T-helper 9 cell (primary cell): ENCODE measurements at places on chromosomes 3 and 15.

DNA sequence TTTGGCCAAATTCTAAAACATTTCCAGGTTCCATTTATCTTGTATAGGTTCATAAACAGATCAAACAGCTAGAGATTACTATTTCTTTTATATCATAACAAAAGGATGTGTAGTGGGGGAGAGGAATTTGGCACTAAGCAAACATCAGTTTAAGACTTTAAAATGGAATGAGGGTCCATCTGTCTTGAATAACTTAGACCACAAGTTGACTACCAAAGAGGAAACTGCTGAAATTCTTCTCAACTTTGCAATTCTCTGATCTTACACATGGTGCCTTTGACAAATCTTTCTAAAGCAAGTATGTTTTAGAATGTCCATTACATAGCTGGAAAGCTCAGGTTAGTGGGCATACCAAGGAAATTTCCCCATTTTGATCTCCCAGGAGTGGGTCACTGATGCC is 140.5 kb upstream of the ADAMTS9 start:
- no peak for DNase-seq

DNA sequence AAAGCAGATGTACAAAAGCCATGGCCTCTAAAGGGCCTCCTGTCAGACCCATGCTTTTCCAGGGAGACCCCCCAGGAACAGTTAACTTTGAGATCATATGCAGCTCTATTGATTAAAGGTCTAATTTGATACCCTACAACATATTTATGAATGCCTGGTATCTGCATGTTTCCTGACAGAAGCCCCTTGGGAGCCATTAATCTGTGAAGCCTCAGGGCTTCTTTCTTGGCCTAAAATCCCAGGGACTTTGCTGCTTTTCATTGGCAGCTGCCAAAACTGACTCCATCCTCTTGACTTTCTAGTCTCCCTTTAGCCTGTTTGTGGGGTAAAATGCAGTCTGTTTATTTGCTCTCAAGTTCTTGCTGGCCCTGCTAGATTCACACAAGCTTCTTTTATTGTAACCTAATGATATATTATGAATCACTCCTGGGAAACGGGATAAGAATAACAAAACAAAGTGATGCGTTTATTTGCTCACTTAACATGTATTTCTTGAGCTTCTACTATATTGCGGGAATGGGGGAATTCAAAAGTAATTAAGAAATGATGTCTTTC is 257.0 kb downstream of the LSAMP start:
- DNase-seq, result no peak

GRCh38 chr3:39339086-39339485 is 9.6 kb downstream of the CCR8 start:
- no peak for DNase-seq

- no peak for DNase-seq
Observed at GRCh38 chr3:137642831-137643230, 121.3 kb upstream of the SOX14 start.

- no peak for DNase-seq
Observed at GRCh38 chr3:10702961-10703740, 112.9 kb upstream of the SLC6A11 start.

DNA sequence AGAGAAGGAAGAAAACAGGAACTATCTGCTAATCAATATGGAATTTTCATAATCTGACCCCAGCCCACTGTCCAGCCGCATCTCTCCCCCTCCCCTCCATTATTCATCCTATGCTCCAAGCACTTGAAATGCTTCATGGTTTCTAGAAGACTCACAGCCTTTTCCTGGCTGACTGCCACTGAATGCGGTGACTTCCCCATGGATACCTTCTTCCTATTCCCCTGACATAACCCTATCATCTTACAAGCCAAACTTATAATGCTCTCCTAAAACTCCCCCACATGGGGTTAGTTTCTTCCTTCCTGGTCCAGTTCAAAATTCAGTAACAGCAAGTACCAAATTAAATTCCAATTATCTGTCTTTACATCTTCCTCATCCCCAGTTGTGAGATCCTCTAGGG is 31.2 kb upstream of the PTX3 start:
- DNase-seq, result no peak

DNA sequence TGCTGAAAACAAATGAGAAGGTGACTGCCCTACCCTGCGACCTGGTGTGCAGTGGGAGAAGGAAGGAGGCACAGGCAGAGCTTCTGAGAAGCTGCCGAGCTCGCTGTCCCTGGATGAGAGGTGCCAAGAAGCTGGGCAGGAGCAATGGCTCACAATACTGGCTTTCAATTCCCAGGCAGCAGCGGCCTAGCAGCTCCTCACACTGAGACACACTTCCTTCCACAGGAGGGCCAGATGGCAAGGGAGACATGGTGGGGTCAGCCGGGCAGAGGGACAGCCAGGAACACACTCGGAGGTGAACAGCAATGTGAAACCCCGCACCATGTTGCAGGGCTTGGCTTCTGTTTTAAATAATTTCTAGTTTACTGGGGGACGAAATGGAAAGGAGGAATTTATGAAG is 314.6 kb downstream of the EPHB1 start:
- DNase-seq, result no peak

DNA sequence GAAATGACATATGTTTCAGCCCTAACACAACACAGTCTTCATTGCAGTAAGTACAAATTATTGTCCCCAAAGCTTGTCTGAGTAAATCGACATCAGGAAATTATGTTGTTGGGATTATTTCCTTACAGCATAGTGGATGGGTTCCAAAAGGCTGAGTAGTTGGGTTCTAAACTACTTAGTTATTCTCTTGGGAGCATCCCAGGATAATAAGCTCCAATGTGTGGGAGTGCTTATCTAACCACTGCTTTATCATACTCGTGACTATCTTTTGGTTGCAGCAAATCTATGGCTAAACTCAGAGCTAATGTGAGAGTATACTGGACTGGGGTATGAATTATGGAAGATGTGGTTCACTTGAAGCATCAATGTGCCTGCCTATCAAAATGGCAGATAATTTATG is 128.5 kb downstream of the RBMS3 start:
- no peak for DNase-seq

GRCh38 chr3:159856590-159857104 is 132.0 kb upstream of the IL12A start:
- no peak for DNase-seq

DNA sequence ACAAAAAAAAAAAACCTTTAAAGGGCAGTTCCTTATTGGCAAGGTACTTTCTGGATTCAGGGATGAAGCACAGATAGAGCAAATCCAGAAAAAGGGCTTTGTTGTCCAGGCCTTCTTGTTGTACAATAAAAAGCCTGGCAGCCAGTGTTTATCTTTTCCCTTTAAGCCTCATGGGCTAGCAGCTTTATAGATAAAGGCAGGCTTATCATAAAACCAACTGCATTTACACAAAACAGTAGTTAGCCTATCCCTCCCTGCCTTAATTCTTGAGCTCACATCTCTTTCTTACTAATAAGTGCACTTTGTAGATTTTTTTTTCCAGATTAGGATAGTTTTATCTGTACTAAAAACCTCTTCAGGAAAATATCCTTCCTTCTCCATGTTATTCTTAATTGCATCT is 662.8 kb upstream of the CCDC54 start:
- no peak for DNase-seq
